Prostate gland (tissue), 2 donors: ENCODE measurements at places on chromosomes 12 and 14.

DNA sequence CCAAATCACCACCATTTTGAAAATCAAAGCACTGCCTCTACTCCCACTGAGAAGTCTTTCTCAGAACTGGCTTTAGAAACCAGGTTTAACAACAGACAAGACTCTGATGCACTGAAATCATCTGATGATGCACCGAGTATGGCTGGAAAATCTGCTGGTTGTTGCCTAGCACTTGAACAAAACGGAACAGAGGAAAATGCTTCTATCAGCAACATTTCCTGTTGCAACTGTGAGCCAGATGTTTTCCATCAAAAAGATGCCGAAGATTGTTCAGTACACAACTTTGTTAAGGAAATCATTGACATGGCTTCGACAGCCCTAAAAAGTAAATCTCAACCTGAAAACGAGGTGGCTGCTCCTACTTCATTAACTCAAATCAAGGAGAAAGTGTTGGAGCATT lies 115.0 kb upstream of the NPAS3 start:
- H3K36me3 ChIP-seq = no peaks in the 10 kb centered on the region
- H3K4me3 ChIP-seq = no peak overlapping the region
- no peaks in the 10 kb centered on the region for H3K4me1 ChIP-seq
- H3K27ac ChIP-seq = no peak overlapping the region
- H3K27me3 ChIP-seq = no peaks in the 10 kb centered on the region

GRCh38 chr12:66013224-66013623 lies 117.3 kb downstream of the LLPH start:
- no peaks in the 10 kb centered on the region for H3K36me3 ChIP-seq
- DNase-seq = no peak
- no peaks in the 10 kb centered on the region for H3K4me1 ChIP-seq
- H3K27ac ChIP-seq = no peak overlapping the region

DNA sequence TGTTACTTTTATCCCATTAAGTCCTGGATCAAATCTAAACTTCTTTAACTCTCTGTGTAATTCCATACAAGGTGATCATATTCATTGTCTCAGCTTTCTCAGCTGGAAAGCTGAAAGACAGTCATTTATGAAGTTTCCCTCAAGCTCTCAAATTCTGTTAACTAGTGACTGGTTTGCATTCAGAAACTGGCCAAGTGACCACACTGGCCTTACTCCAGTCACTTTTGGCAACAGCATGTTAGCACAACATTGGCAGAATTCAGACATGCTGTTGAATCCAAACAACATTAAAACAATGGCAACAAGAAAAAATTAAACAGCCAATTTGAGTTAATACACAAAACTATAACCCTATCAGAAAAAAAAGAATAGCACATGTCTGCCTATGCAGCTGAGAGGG lies 343.3 kb downstream of the MDGA2 start:
- H3K4me1 ChIP-seq = no peaks in the 10 kb centered on the region
- no peak for DNase-seq
- H3K27me3 ChIP-seq = no peaks in the 10 kb centered on the region
- H3K27ac ChIP-seq = no peak overlapping the region
- H3K4me3 ChIP-seq = no peak overlapping the region

- H3K36me3 ChIP-seq = no peaks in the 10 kb centered on the region
- H3K4me1 ChIP-seq = no peaks in the 10 kb centered on the region
- no peaks in the 10 kb centered on the region for H3K27me3 ChIP-seq
- no peak for DNase-seq
- no peak overlapping the region for H3K27ac ChIP-seq
These were observed 31.0 kb downstream of the TMEM116 start for GRCh38 chr12:111981987-111982386.
